NCI-H1417 (cell line): ENCODE measurements at places on chromosomes 16 and 17.
A peak's percentile ranks its signal among the peaks of the same experiment; 100 is the strongest.

- no peak for DNase-seq
Observed at GRCh38 chr17:42895185-42895555, 5.4 kb upstream of the G6PC1 start.

- no peak for DNase-seq
Observed at GRCh38 chr16:67647111-67647651, 2.2 kb downstream of the CARMIL2 start.

DNA sequence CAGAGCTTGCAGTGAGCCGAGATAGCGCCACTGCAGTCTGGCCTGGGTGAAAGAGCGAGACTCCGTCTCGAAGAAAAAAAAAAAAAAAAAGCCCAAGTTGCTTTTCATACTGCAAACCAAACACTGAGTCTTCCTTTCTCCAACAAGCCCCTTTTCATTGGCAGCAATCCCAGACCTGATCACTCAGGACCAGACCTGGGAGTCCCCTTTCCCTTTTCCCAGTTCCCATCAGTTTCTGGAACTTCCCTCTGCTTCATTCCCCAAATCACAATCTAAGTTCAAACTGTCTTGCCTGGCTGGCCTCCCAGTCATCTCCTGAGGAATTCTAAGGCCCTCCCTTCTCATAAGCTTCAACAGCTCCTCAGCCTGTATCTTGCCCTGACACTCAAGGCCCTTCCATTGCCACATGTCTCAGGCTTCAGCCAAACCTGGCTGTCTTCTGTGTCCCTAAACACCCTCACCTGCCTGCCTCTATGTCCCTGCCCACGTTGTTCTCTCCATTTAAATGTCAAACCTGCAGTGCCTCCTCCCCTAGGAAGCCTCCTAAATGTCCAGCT lies 11.8 kb upstream of the PHF12 start:
- DNase-seq = no peak

DNA sequence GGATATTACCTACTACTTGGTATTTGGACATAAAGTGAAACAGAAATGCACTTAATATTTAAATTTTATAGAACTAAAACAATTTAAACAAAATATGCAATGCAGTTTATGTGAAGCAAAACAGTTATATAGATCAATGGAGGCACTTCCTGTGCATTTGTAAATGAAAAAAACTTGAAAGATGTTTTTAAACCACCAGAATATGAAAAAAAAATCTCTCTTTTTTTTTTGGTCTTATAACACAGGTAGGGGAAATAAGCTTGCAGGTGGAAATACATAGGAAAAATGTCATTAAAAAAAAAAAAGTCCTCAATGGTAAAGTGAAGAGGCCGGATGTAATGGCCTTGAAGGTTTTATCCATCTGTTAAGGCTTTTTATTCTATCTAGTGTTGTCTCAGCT lies 180.3 kb upstream of the AXIN2 start:
- no peak for DNase-seq

- no peak for DNase-seq
Observed at GRCh38 chr16:58099956-58100300, 29.3 kb downstream of the CFAP20 start.

GRCh38 chr16:28984619-28985135 lies at the start of gene LAT:
LAT (plus strand) TSS chr16:28985052; CDS start chr16:28985418, 366 bp downstream.
- DNase-seq = no peak

DNA sequence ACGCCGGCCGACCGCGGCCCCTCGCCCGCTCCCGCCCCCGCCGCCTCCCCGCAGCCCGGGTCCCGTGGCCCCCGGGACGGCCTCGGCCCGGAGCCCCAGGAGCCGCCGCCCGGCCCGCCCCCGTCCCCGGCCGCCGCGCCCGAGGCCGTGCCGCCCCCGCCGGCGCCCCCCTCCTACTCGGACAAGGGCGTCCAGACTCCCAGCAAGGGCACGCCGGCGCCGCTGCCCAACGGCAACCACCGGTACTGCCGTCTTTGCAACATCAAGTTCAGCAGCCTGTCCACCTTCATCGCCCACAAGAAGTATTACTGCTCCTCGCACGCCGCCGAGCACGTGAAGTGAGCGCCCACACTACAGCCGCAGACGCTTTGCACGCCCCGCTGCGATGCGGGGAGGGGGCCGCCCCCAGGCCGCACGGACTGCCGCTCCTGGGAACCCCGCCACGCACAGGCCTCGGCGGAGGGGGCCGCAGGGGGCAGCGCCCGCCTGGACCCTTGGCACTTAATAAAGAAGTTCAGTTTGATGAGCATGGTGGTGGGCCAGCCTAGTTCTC lies 35.5 kb upstream of the ZC3H18 start:
- no peak for DNase-seq

DNA sequence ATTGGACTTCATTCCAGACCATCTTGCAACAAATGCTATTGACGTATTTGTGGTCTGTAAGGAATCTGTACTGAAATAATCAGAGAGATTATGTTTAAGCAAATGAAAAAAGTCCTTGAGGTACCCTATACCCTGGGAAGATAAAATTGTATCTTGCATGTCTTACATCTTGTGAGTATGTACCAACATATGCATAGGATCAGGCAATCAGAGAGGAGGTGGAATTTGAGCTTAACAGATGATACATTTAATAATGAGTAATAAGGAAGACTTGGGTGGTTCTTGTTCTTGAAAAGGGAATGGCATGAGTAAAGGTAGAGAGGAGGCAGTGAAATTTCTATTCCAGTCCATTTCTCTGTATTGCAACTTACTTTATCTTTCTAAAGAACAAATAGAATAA lies 10.6 kb downstream of the MOSMO start:
- no peak for DNase-seq

- no peak for DNase-seq
Observed at GRCh38 chr17:17666111-17666714, 15.0 kb upstream of the RAI1 start.

DNA sequence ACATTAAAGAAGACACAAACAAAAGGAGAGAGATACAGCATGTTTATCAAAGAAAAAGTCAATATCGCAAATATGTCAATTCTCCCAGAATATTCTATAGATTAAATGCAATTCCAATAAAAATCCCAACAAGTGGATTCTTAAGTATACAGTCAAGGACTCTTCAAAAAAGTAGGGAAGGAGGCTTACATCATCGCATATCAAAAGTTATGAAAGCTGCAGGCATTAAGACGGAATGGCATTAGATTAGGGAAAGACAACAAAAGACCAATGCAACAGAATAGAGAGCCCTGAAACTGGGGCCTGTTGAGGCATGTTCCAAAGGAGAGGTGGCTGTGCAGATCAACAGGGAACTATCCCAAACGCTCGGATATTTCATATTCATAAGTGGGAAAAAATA lies 76.0 kb downstream of the MARCHF10 start:
- DNase-seq = no peak

- no peak for DNase-seq
Observed at GRCh38 chr17:76125391-76125675, 15.7 kb downstream of the FOXJ1 start.

DNA sequence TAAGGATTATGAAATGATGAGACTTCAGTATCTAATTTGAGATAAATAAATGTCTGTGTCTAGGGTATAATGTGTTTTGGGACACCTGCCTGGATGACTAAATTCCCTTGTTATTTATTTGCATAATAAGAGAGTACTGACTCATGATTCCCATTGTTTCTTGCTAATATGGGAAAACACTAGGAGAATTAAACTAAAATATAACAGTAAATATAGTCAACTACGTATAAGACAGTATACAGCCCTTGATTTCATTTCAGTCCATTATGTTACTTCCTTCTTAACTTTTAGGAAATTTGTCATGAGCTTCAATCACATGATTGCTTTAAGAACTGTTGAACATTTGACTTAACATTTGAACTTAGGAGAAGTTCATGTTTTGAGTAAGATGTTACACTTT lies 62.4 kb downstream of the VMP1 start:
- no peak for DNase-seq

DNA sequence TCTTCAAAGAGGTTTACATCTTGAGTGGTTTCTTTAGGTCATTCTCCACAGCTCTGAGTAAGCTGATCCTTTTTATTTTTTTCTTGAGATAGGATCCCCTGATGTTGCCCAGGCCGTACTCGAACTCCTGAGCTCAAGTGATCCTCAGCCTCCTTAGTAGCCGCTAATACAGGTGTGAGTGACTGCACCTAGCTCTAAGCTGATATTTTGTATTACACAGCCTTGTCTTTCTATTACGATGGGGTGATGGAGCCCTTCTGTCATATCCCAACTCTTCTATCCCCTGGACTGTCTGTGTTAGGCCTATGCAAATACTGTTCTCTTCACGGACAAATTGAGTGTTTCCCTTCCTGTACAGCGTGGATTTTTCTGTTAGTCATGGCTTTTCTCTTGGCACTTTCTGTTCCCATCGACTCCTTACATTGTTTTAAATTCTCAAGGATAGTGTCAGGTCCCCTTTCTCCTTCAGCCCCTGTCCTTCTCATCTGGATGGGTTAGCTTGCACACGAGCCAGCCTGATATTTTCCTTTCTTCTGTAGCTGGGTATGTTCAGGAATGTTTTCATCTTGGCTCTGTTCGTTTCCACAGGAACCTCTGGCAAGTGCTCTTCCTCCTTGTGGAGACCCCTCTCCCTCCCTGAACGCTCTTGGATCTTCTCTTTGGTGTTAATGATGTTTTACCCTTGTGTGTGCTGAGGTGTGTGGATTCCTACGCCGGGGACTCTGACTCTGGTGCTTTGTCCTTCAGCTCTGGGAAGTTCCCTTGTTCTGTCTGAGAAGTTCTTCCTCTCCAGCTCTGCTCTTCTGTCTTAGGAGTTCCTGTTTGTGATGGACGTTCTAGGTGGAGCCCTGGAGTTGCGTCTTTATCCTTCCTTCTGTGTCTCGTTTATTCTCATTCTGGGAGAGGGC lies 2.3 kb downstream of the BANP start:
- no peak for DNase-seq

- no peak for DNase-seq
Observed at GRCh38 chr16:25941800-25942499, 250.2 kb downstream of the HS3ST4 start.

GRCh38 chr17:48905987-48906515 lies 2.2 kb upstream of the UBE2Z start:
- DNase-seq = no peak

GRCh38 chr16:19879241-19879792 lies 5.3 kb downstream of the GPRC5B start:
- DNase-seq = peak; percentile 94

GRCh38 chr16:88456356-88457292 lies 3.5 kb downstream of the ZFPM1 start:
- no peak for DNase-seq

GRCh38 chr16:17225541-17225940 lies 245.2 kb downstream of the XYLT1 start:
- DNase-seq = no peak

DNA sequence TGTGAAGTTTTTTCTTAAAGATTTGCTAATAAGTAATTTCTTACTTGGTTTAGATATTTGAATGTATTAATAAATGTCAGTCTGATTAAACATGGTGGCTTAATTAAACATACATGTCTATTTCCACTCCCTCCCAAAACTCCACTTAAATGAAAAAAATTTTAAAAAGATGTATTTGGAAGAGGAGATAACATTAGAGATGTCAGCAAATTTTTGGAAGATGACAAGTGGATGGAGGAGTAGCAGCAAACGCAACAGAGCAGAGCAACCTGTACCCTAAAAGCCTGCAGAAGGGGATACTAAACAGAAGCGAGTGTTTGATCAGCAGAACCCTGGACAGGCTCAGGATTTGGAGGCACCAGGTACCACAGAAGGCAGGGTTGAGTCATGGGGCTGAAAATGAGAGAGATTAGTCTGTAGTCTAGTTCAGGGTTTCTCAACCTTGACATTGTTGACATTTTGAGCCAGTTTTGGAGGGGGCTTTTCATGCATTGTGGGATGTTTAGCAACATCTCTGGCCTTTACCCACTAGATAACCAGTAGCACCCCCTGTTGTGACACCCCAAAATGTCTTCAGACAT lies 17.8 kb downstream of the LUC7L3 start:
- no peak for DNase-seq

DNA sequence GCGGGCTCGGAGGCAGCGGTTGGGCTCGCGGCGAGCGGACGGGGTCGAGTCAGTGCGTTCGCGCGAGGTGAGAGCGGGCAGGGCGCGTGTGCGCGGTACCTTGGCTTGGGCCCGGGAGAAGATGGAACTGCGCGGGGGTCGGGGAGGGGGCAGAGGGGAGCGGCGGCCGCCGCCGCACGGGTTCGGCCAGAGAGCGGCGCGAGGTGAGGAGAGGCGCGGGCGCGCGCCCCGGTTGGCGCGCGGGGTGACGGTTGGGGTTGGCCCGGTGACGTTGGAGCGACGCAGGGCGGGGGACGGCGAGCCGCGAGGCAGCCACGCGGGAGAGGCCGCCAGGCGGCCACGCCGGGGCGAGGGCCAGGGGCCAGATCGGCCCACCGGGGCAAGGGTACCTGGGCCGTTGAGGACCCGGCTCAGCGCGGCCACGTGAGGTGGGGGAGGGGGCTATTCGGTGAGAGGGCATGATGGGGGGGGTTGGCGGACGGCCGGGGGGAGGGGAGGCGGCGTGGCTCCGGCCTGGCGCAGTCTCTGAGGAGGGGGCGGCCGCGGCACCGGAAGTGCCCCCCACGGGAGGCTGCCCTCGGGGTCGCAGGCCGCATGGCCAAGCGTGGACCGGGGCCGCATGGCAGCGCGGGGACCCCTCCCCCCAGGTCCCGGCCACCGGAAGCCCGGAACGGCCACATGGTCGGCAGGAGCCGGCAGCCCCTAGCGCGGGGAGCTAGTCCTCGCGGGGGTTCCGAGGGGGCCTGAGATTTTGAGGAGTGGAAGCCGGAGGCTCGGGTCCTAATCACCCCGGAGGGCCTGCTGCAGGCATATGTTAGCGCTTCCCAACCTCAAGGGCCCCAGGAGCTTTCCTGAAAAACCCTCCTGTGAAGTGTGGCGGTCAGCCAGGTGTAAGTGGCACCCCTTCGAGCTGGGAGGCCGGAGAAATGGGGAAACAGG lies 527 bp downstream of the EIF5A start:
- DNase-seq = no peak

DNA sequence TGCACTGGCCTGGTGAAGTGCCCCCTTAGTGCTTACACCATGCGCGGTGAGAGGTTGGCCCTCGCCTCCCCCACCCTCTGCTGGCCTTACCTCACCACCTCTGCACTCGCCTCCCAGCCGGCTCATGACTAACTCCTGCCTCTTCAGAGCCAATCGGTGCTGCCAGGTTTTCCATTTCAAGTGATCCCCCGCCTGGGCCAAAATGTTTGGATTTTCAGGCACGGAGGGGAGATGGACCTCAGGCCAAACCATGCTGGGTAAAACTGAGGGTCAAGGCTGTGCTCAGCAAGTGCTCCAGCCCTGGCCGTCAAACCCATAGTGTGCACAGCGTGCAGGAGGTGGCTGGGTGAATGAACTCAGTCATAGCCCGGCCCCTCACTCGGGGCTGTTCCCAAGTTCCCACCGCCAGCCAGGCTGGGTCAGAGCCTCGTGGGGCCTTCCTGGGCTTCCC lies 175.4 kb downstream of the SEC14L1 start:
- no peak for DNase-seq

- no peak for DNase-seq
Observed at GRCh38 chr17:71872843-71873485, 247.9 kb upstream of the SOX9 start.

GRCh38 chr16:77172951-77173350 lies 18.0 kb upstream of the MON1B start:
- no peak for DNase-seq

DNA sequence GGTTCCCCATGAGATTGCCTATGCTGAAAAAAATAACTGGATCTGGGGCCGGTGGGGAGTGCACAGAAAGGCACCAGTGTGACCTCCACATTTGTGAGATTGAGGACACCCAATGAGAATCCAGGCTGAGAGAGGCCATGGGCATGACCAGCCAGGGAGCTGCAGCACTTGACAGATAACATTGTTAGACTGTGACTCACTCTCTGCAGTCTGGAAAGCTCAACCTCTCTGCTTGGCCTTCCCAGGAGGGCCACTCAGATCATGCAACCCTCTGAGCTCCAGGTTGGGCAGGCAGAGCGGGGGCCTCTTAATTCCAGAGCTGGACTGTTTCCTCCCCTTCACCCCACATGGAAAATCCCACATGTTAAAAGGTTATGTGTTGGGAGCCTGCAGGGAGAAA lies 30.1 kb downstream of the FZD2 start:
- no peak for DNase-seq
